ENCODE measurements at places on chromosomes 5 and 9.

- no peak for DNase-seq
Measured at GRCh38 chr5:149273950-149274349, 2.3 kb downstream of the AFAP1L1 start.

DNA sequence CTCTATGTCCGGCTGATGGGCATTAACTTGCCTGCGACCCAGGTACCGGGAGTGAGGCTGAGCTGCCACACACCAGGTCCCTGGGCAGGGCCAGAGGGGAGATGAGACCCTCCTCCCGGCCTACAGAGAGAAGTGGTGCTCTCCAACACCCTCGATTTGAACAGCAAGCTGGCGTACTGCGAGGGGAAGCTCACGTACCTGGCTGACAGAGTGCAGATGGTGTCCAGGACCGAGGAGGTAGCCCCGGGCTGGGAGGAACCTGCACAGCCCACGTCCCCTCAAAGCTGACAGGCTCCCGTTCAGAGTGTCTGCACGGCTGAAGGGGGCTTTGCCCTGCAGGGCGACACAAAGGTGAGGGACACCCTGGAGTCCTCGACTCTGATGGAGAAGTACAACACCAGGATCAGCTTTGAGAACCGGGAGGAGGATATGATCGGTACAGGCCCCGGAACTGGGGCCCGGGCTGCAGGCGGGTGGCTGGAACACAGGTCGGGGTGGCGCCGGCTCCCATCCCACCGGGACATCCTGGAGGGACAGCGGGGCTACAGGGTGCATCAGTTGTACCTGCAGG lies 1.0 kb upstream of the RABL6 start:
- DNase-seq, result no peak

- DNase-seq, result no peak
Measured at GRCh38 chr5:56451742-56452141, 218.6 kb upstream of the ANKRD55 start.

DNA sequence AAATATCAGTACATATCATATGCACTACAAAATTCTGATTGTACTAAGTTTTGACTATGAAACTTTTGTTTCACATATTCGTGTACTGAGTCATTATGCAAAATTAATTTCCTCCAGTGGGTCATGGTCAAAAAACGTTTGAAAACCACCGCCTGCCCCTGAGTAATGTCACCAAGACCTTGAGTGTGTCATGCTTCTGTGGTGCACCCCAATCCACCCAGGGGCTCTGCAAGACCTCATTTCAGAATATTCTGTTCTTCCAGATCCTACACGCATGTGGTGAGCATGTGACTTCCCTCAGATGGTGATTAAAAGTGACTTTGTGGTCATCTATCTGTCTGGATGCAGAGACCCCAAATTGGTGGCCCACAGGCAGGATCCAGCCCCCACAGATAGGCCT lies 31.0 kb downstream of the ABLIM3 start:
- DNase-seq, result no peak
